Transverse colon (tissue), 4 donors: ENCODE measurements at places on chromosomes 2 and 18. TPM values are rescaled to one million over a fixed set of nuclear protein-coding genes. Genes with fewer than 3 reads are reported as not detected.

ITPRIPL1 gene
- total RNA-seq = 0.41 TPM

CASP10 gene
- total RNA-seq = 37.0 TPM

PTPRN gene
- 2.0 TPM for total RNA-seq

DHX57 gene
- 6.4 TPM for total RNA-seq

LYG1 gene
- total RNA-seq = not detected

TNP1 gene
- total RNA-seq = not detected

PID1 gene
- 54.6 TPM for total RNA-seq

INHBB gene
- not detected for total RNA-seq

SFT2D3 gene
- total RNA-seq = 8.5 TPM

LBH gene
- total RNA-seq = 16.4 TPM

IGFBP2 gene
- 155 TPM for total RNA-seq

BARD1 gene
- 2.2 TPM for total RNA-seq

ANO7 gene
- 202 TPM for total RNA-seq

TLX2 gene
- 2.5 TPM for total RNA-seq

GAREM2 gene
- total RNA-seq = 1.5 TPM

PAIP2B gene
- total RNA-seq = 1.2 TPM

OST4 gene
- total RNA-seq = 320 TPM

MROH2A gene
- total RNA-seq = 0.14 TPM

CRYGA gene
- not detected for total RNA-seq

CPS1 gene
- total RNA-seq = not detected

KCNG3 gene
- 11.3 TPM for total RNA-seq

CFAP210 gene
- not detected for total RNA-seq

CLASP1 gene
- 51.2 TPM for total RNA-seq

BOLL gene
- not detected for total RNA-seq

PSTPIP2 gene
- total RNA-seq = 10.3 TPM
